ENCODE measurements at places on chromosomes 2 and 18.
A peak's percentile ranks its signal among the peaks of the same experiment; 100 is the strongest.

DNA sequence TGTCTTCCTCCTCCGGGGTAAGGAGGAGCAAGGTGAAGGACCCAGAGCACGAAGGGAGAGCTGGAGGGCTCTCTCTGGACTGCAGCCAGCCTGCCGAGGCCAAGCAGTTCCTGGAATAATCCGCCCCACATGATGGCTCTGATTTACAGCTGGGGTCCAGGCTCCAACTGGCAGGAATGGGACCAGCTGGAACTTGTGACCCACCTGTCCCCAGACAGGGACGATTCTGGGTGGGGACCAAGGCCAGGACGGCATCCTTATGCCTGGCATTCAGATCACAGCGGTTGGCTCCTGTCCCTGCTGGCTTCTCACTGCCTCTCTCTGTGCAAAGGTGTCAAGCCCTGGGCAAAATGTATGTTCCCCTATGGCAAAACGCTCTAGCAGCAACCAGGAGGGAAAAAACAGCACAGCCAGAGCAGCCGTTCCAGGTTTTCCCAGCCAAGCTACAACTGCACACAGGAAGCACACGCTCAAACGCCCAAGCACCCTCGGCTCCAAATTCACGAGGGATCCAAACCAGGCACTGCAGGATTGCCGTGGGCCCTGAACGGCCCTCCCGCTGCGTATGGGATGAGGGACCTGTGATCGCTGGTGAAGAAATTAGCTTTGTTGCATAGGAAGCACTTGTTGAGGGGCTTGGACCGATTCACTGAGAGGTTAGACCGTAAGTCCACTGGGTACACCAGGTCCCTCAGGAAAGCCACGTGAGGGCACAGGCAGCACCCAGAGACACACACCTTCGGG is 35.8 kb downstream of the FAM178B start:
- DNase-seq: no peak

DNA sequence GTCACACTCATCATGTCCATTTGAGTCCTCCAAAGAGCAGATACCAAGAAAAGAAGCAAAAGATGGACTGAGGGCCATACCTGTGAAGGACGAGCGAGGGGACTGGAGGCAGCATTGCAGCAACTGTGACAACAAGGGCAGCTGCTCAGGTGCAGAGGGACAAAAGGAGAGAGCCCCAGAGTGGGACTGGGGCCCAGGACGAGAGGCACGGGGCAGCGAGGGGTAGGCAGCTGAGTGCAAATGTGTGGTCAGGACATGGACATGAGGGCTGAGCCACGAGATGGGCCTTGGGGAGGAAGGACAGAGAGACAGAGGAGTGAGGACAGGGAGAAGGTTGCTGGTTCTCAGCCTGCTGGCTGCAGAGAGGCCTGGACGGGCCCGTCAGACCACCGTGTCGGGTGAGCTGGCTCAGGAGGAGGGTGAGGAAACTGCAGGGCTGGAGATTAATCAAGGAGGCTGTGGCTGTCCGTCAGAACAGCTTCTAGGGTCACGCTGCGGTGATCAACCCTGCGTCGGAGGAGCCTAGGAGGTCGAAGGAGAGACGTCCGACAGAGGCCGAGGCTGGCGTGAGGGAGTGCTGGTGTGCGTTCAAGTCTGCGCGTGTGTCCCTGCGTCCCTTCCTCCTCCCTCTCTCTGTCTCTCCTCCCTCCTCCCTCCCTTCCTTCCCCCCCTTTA is 206.8 kb upstream of the HDAC4 start:
- DNase-seq: no peak

- DNase-seq: no peak
These were observed 77.9 kb upstream of the ARL5A start for GRCh38 chr2:151905963-151906632.

GRCh38 chr2:98461498-98462049 is 16.9 kb downstream of the INPP4A start:
- peak; percentile 42 for DNase-seq

DNA sequence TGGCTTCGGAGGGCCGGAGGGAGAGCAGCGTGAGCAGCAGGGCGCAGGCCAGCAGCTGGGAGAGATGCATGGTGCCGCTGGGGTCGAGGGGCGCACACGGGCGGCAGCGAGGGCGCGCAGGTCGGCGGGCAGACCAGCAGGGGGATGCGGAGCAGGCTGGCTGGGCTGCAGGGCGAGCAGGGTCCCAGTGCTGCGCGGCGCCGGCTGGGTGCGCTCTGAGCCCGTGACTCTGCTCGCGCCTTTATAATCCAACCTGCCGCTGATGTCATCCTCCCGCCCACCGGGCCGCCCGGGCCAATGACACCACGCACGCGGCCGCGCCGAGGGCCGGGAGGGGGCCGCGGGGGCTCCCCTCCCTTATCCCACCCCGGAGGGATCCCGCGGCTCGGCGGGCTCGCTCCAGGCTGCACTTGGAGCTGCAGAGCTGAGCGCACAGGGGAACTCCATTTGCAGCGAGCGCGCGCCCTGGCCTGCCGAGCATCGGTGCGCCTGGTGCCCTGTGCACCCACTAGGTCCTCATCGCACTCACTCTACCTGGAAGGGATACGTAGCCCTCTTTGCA is at the start of gene NPPC:
NPPC (minus strand) TSS at position 217 of the 562 bp plus-strand sequence; CDS start at position 70, 147 bp downstream.
- no peak for DNase-seq

DNA sequence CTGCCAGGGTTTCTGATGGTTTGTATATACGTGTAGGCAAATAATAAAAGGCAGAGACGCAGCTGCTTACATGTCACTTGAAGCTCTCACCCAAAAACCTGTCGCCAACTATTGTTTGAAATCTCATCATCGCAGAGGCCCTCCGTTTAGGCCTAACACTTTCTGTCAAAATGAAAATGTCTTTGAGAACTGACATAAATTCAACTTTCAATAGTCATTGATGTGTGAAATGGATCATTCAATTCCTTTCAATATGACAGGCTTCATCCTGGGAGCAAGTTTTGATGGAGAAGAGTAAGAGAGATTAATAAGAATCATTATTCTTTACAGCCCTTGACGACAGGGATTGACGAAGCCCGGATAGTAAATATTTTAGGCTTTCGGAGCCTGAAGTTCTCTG is 2.7 kb downstream of the ACTG2 start:
- no peak for DNase-seq

GRCh38 chr2:23734416-23734815 is 192.5 kb downstream of the ATAD2B start:
- no peak for DNase-seq

- DNase-seq: no peak
These were observed 148.9 kb downstream of the ZEB2 start for GRCh38 chr2:144370937-144371584.

DNA sequence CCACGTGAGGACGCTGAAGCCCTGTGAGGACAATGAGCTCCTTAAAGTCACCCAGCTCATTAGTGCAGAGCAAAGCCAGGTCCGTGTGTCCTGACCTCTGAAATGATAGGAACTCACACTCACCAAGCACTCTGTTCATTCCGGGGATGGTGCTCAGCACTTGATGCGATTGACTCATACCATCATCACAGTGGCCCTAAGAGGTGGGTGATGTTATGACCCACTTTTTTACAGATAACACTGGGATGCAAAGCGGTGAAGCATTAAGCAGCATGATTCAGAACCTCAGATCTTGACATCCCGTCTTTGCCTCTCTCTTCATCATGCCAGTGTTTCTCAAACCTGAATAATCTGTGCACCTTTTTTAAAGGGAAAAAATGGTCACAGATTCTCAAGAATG is 234.8 kb downstream of the ALPK2 start:
- DNase-seq: no peak

- DNase-seq: no peak
These were observed 48.9 kb upstream of the CNTNAP5 start for GRCh38 chr2:123976054-123976648.

- no peak for DNase-seq
These were observed 67.1 kb upstream of the EPAS1 start for GRCh38 chr2:46230115-46230571.

DNA sequence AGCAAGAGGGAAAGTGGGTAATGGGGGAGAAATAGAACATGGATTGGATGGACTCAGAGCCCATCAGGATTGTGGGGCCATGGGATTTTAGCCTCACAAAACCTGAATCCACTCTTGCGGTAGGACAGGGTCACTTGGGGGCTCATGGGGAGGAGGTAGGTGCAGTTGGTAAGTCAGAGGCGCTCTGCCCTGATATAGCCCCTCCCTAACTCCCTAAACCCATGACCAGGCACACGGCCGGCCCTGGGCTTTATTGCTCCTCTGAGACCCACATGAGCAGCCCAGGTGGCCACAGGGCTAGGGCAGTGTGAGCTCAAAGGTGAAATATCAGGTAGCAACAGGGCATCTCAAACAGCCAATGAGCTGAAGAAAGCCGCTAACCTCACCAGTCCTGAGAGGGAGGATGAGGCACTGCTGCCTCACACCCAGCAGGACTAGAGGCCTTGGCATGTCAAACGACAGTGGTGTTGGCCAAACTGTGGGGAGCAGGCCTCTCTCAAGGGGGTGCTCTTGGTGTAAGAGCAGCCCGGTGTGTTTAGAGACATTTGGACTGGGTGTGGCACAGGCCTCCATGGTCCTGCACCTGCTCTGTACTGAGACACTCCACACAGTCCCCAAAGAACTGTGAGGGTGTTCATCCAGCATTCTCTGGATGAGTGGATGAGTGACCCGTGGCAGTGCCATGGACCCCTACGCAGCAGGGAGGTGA is 90.8 kb upstream of the HS6ST1 start:
- DNase-seq: no peak

DNA sequence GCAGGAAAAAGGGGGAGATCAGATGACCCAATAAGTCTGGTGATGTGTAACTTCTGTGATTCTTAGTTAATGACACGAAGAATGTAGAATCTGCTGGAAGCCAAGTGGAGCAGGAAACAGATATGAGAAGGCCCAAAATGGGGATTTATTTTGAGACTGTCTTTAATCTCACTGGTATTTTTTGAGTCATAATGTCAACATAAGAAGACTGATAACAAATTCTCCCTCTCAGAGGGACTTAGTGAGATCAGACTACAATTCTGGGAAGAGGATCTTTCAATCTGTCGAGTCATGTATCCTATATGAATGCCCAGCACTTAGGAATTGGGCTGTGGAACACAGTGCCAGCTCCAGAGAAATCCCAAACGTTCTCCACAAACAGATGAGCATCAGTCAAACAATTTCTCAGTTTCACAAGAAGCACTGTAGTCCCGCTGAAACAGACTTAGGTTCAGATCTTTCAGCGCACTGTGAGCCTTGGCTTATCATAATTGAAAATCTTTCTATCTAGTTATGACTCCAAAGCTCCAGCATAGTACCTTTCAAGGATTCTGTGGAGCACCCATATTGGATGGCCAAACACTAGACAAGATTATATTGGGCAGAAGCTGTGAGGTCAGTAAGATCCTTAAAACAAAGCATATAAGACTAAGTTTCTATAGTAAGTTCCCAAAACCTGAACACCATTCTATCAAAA is 738.2 kb downstream of the LRP1B start:
- DNase-seq: no peak

DNA sequence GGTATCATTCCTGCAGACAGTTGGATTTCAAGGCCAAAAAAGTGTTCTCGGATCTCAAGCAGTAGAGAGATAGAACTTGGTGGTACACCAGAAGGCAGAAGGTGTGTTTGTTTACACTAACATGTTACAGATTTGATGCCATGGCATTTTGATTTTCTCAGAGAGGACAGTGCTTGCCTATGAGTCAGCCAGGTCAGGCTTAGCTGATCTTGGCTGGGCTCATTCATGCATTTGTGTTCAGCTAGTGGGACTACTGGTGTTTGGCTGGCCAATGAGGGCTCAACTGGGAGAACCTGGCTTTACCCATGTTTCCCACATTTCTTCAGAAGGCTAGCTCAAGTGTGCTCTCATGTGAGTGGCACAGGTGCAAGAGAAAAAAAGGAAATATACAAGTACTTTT is 162.0 kb downstream of the C1D start:
- DNase-seq: no peak

DNA sequence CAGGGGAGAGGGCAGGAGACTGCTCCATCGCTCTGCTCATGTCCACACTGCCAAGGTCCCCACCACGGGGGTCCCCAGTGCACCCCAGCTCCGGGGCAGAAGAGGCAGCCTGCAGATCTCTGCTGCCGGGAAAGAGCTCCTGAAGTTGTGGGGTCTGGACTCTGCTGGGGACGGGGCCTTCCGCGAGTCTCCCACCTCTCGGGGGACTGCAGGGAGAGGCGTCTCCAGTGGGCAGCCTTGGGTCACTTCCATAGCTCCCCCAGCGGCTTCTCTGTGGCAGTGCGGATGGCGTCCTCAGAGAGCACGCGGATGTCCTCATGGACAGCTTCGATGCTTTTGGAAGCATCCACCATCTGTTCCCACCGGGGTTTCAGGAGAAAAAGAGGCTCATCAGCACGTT is 10.7 kb downstream of the DTYMK start:
- DNase-seq: no peak

DNA sequence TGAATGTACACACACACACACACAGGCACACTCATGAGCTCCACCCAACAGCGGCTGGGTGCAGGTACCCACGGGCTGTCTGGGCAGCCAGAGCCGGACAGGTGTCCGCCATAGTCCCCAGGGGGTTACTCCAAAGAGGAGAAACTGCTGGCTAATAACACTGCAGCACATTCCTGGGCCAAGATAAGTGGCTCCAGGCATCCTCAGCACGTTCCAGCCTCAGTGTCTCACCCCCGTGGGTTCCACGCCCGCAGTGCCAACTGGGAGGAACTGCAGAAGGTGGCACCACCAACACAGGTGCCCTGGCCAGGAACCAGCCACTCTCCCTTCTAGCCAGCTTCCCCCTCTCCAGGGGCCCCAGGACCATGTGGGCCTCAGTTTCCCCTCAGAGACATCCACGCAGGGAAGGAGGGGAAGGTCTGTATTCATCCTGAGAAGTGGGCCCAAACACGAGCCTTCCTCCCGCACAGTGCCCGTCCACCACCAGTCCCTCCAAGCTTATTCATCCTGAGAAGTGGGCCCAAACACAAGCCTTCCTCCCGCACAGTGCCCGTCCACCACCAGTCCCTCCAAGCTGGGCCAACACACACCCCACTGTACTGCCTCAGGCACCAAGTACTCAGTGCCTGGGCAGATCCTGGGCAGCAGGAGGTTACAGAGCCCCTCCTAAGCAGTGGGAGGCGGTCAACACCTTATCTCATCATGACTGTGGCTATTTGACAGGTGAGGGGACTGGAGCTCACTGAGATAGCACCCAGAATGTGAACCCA is 47.6 kb downstream of the TNS1 start:
- no peak for DNase-seq

GRCh38 chr2:96507957-96508520 is 2.9 kb upstream of the NEURL3 start:
- peak; percentile 86 for DNase-seq

DNA sequence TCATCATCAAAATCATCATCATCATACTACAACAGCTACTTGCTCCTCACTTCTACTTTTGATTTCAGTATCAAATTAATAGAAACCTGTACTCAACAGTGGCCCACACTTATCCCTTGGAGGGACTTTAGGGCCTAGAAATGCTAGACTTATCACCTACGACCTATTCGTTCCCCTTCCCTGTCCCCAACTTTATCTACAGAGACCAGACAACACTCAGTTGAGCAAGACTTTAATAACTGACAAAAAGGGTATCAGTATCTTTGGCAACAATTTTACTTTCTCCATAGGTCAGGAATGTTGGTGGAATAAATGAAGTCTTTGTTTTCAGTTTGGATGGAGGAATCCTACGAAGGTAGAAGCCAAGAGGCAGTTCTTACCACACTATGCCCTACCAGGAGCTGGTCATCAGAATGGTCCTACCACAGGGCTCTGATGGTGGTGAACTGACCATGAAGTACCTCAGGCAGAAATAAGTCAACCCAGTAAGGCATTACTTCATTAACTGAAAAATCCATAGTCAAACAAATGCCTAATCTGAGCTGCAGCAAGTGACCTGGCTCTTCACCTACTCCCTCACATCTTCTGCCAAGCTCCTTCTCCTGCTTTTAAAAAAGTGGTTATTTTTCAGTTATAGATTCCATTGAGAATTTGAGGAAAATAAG is 26.6 kb downstream of the MBD2 start:
- no peak for DNase-seq

All from CD8-positive, alpha-beta T cell (primary cell).